ENCODE measurements at places on chromosomes 5 and 9.

GRCh38 chr5:108181975-108182374 is 199.9 kb downstream of the FBXL17 start:
- no peak for DNase-seq

- no peak for DNase-seq
Measured at GRCh38 chr5:96946381-96946780, 10.5 kb downstream of the LNPEP start.

GRCh38 chr5:145360936-145361335 is 474.2 kb downstream of the PRELID2 start:
- no peak for DNase-seq

DNA sequence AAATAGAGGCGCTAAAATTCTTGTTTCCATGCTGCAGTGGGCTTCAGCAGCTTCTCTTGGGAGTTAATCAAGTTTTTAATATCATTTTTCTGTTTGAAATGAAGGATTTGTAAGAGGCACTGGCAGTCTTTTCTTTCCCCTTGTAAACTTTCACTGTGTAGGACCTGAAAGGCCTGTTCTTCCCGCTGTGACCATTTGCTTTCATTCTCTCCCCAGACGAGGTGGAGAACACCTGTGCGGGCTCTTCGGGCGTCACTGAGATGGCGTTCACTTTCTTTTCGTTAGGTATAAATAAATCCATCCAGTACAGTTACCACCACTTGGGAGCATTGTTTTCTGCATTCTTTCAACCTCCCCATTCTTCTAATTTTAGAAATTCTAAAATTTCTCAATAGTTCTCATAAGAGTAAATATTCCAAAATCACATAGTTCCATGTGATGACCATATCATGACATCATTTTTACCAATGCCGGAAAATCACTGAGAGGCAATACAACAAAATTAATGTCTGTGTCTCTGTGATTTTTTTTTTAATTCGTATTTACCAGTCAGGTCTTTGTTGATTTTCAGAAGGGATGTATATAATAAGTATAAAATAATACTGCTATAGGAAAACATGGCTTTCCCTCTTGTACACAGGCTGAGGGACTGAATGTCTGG is 131.7 kb upstream of the ICE1 start:
- no peak for DNase-seq

- DNase-seq: no peak
Measured at GRCh38 chr5:40464511-40464910, 215.2 kb upstream of the PTGER4 start.

- no peak for DNase-seq
Measured at GRCh38 chr9:108865037-108865436, 3.0 kb downstream of the ACTL7A start.
